ENCODE measurements at places on chromosomes 3 and 15.
A peak's percentile ranks its signal among the peaks of the same experiment; 100 is the strongest.

- no peaks in the 10 kb centered on the region for H3K27me3 ChIP-seq
- H3K4me3 ChIP-seq: no peak overlapping the region
- H3K4me1 ChIP-seq: peaks cover 8% of the 10 kb centered on the region
Observed at GRCh38 chr15:30043211-30043655, 39.5 kb upstream of the GOLGA8J start.

DNA sequence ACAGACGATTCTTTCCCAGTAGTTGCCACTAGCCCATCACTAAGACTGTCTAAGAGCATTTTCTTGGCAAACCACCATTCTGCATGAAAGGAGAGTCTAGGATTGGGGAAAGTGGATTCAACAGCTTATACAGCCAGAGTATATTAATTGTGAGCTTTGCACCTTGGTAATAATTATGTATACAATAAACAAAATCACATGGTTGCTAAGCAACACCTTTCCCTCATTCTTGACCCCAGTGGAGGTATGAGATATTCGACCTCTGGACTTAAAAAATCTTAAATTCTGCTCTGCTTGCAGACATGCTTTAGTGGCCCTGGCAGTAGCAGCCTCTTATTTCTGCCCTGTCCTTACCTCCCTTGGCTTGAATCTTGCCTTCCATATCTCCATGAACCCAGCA, 73.1 kb downstream of the PPP2R3A start:
- no peak overlapping the region for H3K27ac ChIP-seq
- no peaks in the 10 kb centered on the region for H3K4me1 ChIP-seq
- no peaks in the 10 kb centered on the region for H3K27me3 ChIP-seq
- DNase-seq: no peak

DNA sequence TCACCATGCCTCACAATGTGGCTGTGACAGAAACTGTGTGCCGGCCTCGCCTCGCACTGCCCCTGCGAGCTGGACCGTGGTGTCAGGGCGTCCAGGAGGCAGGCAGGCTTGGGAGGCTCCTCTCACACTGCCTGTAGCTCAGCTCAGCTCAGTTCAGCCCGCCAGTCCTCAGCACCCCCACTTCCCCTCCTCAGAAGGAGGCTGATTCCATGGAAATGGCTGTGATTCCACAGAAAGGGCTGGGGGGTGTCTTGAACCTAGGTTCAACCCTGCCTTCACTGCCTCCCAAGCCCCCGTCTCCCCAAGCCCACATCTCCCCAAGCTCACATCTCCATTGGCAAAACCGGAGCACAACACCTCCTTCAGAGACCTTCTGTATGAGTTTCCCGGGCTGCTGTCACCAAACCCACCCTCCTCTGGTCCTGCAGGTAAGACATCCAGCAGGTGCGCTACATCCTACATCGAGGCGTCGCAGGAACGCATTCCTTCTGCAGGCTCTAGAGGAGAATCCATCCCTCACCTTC, 94.0 kb downstream of the OCA2 start:
- no peaks in the 10 kb centered on the region for H3K4me1 ChIP-seq
- no peak overlapping the region for H3K4me3 ChIP-seq
- peaks cover 3% of the 10 kb centered on the region for H3K27me3 ChIP-seq
- no peak for DNase-seq
- no peaks in the 10 kb centered on the region for H3K36me3 ChIP-seq

DNA sequence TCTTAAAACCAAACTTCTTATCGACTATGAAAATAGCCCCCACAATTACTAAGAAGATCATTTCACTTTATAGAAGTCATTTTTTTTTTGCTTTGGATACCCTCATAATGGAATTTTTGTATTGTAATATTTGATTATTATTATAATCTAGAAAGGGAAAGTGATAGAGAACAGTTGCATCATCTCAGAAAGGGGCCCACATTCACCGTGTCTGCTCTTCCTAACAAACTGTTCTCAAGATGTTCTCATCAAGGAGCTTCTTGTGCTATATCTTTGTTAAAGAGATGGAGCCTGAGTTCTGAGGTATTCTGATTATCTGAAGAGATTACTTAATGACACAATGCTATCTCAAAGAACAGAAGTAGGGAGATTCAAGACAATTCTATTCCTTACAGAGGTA, 49.3 kb downstream of the MME start:
- H3K27ac ChIP-seq: no peak overlapping the region
- no peak overlapping the region for H3K4me3 ChIP-seq
- DNase-seq: no peak
- H3K27me3 ChIP-seq: peaks cover 3% of the 10 kb centered on the region
- H3K4me1 ChIP-seq: peaks cover 11% of the 10 kb centered on the region

- H3K4me1 ChIP-seq: peaks cover 70% of the 10 kb centered on the region
- DNase-seq: no peak
- peak overlapping the region; percentile 85 for H3K27ac ChIP-seq
- peaks cover 6% of the 10 kb centered on the region for H3K36me3 ChIP-seq
- H3K27me3 ChIP-seq: no peaks in the 10 kb centered on the region
Observed at GRCh38 chr3:9157651-9158362, 91.6 kb downstream of the SRGAP3 start.

- no peak overlapping the region for H3K27ac ChIP-seq
- no peak overlapping the region for H3K4me3 ChIP-seq
- no peaks in the 10 kb centered on the region for H3K27me3 ChIP-seq
- H3K36me3 ChIP-seq: no peaks in the 10 kb centered on the region
- no peak for DNase-seq
- H3K4me1 ChIP-seq: peaks cover 21% of the 10 kb centered on the region
Observed at GRCh38 chr3:35678643-35679161, 39.4 kb downstream of the ARPP21 start.

DNA sequence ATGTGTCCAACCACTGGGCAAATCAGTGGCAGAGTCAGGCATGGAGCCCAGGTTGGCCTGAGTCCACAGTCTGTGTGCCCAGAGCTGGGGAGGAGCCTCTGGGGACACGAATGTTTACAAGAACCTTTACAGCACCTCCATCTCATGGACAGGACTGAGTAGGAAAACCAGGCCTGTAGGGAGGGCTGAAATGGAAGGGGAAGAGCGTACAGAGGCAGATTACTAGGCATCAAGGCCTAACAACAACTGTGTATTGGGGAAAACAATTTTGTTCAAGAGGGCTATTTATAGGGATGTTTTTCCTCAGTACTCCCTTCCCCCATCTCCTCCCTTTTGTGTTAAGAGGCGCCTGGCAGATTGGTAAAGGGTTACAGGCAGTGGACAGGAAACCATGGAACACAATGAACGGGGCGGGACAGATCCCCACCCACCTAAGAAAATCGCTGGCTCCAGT, 15.1 kb upstream of the ARHGAP31 start:
- no peaks in the 10 kb centered on the region for H3K27me3 ChIP-seq
- no peak for DNase-seq

GRCh38 chr3:12724794-12725193, 34.3 kb downstream of the TMEM40 start:
- no peak overlapping the region for H3K4me3 ChIP-seq
- no peaks in the 10 kb centered on the region for H3K36me3 ChIP-seq
- no peak overlapping the region for H3K27ac ChIP-seq
- H3K4me1 ChIP-seq: peaks cover 16% of the 10 kb centered on the region
- DNase-seq: no peak
- H3K27me3 ChIP-seq: peaks cover 9% of the 10 kb centered on the region

GRCh38 chr3:154129625-154130024, 8.4 kb downstream of the ARHGEF26 start:
- no peaks in the 10 kb centered on the region for H3K27me3 ChIP-seq
- H3K4me1 ChIP-seq: peaks cover 24% of the 10 kb centered on the region
- H3K4me3 ChIP-seq: no peak overlapping the region
- peaks cover 25% of the 10 kb centered on the region for H3K36me3 ChIP-seq
- no peak overlapping the region for H3K27ac ChIP-seq
- no peak for DNase-seq

DNA sequence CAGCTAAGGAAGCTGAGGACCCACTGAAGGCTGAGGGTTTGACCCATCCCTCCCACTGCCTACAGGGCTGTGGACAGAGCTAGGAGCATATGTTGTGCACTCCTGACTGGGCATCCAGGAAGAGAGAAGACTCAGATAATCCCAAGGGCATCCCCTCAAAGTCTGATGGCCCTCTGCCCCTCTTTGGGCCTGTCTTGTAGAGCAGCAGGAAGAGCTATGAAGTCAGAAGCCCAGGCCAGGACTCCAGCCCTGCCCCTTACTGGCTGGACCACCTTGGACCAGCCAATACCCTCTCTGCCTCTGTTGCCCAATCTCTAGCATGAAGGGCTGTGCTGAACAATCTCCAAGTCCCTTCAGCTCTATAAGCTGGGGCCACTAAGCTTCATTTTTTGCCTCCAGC, 210.8 kb downstream of the RPLP1 start:
- peaks cover 21% of the 10 kb centered on the region for H3K27me3 ChIP-seq
- no peaks in the 10 kb centered on the region for H3K36me3 ChIP-seq
- no peak for DNase-seq
- H3K27ac ChIP-seq: no peak overlapping the region
- H3K4me1 ChIP-seq: peaks cover 29% of the 10 kb centered on the region
- no peak overlapping the region for H3K4me3 ChIP-seq

GRCh38 chr15:83206526-83207008, 1.1 kb downstream of the HDGFL3 start:
- peaks cover 6% of the 10 kb centered on the region for H3K36me3 ChIP-seq
- no peak for DNase-seq
- H3K4me3 ChIP-seq: peak overlapping the region; percentile 98

GRCh38 chr15:101765772-101766456, 37.4 kb upstream of the OR4F6 start:
- no peaks in the 10 kb centered on the region for H3K27me3 ChIP-seq
- H3K27ac ChIP-seq: peak overlapping the region; percentile 20
- no peaks in the 10 kb centered on the region for H3K36me3 ChIP-seq
- no peak for DNase-seq
- no peaks in the 10 kb centered on the region for H3K4me1 ChIP-seq

GRCh38 chr3:42106646-42107045, 15.5 kb downstream of the TRAK1 start:
- peaks cover 10% of the 10 kb centered on the region for H3K4me1 ChIP-seq
- no peak overlapping the region for H3K27ac ChIP-seq
- H3K36me3 ChIP-seq: peaks cover 46% of the 10 kb centered on the region
- no peak for DNase-seq
- H3K4me3 ChIP-seq: no peak overlapping the region

- no peak for DNase-seq
- H3K36me3 ChIP-seq: no peaks in the 10 kb centered on the region
- peaks cover 12% of the 10 kb centered on the region for H3K27me3 ChIP-seq
Observed at GRCh38 chr3:50474717-50475116, 28.7 kb downstream of the CACNA2D2 start.

DNA sequence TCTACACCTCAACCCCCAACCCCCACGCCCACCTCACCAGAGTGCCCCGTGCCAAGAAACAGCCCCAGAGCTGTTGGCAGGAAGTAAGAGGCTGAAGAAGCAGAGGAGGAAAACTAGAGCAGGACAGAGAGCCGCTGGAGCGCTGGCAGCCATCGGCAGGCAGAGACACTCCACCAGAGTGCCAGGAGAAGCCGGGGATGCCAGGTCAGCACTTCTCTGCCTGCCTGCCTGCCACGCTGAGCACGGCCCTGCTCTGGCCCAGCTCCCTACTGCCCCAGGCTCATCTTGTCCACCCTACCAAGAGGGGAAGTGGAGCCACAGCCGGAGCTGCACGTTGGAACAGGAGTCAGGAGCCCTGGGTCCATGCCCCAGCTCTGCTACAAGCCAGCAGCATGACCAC, 29.7 kb downstream of the CACNA2D2 start:
- H3K4me1 ChIP-seq: peaks cover 22% of the 10 kb centered on the region
- H3K4me3 ChIP-seq: no peak overlapping the region
- DNase-seq: no peak

- H3K36me3 ChIP-seq: no peaks in the 10 kb centered on the region
- H3K27me3 ChIP-seq: peaks cover 12% of the 10 kb centered on the region
- no peaks in the 10 kb centered on the region for H3K4me1 ChIP-seq
- no peak overlapping the region for H3K4me3 ChIP-seq
Observed at GRCh38 chr3:27800261-27800660, 78.1 kb upstream of the EOMES start.

DNA sequence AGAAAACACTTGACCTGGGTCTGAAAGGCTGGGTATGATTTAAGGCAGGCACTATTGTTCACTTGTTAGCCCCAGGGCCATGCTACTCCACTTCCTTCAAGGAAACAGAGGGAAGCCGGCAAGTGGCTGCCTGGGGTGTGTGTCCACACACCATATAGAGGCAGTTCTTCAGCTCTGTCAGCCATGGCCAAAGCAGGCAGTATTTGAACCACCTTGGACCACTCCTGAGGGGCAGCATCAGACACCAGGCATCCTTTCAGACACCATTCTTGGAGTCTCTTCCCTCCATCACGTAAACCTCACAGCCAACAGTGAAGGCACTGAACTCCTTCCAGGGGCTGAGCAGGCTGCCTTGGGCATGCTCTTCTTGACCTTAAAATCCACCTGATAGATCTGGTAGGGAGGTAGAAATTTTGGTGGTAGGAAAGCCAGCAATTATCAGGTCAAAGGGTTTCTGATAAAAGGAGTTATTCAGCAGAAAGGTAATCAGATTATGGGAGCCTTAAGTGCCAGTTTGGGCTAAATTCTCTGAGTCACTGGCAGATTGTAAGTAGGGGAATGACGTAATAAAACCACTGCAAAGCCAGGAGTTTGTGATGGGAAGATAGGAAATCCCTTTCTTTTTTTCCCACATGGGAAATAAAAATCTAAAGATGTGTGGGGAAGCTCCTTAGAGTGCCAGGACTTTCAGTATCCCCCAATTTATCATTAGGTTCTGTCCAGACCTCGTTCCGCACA, 20.2 kb downstream of the TGFBR2 start:
- H3K27ac ChIP-seq: peak overlapping the region; percentile 72
- H3K27me3 ChIP-seq: peaks cover 4% of the 10 kb centered on the region
- no peak for DNase-seq

GRCh38 chr3:118801899-118802298, 232.7 kb downstream of the IGSF11 start:
- DNase-seq: no peak
- peaks cover 11% of the 10 kb centered on the region for H3K4me1 ChIP-seq
- no peak overlapping the region for H3K27ac ChIP-seq
- no peaks in the 10 kb centered on the region for H3K27me3 ChIP-seq
- no peak overlapping the region for H3K4me3 ChIP-seq

DNA sequence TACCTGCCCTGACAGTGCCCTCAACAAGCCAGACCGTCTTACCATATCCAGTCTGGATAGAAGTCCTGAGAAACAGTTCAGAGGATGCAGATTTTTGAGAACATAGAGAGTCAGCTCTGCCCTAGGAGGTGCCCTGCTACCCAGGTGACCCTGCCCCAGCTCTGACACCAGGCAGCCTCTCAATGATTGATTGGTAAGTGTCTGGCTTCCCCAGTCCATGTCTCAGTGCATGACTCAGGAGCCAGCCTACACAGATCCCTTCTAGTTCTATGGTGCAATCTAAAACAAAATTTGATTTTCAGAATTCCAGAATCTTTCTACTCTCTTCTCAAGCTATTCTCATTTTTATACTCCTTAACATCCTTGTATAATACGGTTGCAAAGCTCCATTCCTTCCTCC, 292.1 kb downstream of the VPS13C start:
- no peak for DNase-seq
- H3K27ac ChIP-seq: no peak overlapping the region
- no peak overlapping the region for H3K4me3 ChIP-seq
- H3K27me3 ChIP-seq: no peaks in the 10 kb centered on the region

GRCh38 chr3:102059145-102059943, 210.0 kb downstream of the NFKBIZ start:
- H3K4me1 ChIP-seq: no peaks in the 10 kb centered on the region
- no peaks in the 10 kb centered on the region for H3K36me3 ChIP-seq
- H3K27me3 ChIP-seq: peaks cover 10% of the 10 kb centered on the region
- no peak overlapping the region for H3K4me3 ChIP-seq
- DNase-seq: no peak
- H3K27ac ChIP-seq: peak overlapping the region; percentile 50
